CD4-positive, alpha-beta T cell (primary cell): ENCODE measurements at places on chromosomes 12 and 14.

DNA sequence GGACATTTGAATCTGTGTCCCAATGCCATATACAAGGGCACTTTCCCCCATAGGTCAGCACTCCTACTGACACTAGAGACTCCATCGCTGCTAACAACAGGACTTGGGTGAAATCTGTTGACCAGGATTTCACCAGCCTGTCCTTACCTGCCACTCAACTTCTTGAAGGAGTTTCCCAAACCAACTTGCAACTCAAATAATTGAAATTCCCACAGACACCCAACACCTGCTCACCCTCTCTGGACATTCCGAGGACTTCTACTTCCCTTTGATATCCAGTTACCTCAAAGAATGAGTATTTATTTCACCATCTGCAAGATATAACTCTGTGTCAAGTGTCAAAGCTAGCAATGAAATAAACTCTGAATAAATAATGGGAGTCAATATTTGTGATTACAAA lies 44.6 kb downstream of the LLPH start:
- DNase-seq = no peak

GRCh38 chr12:19482551-19483109 lies 43.3 kb downstream of the AEBP2 start:
- peak; percentile 22 for DNase-seq

GRCh38 chr12:87861791-87862190 lies 167.4 kb downstream of the C12orf50 start:
- no peak for DNase-seq

GRCh38 chr12:25977047-25977446 lies 18.6 kb downstream of the RASSF8 start:
- DNase-seq = no peak
